ENCODE measurements at places on chromosomes 2 and 18.

GRCh38 chr2:228527197-228527881, 345.9 kb upstream of the SPHKAP start:
- DNase-seq = no peak

- no peak for DNase-seq
These were observed 1267.7 kb upstream of the TMEFF2 start for GRCh38 chr2:193462411-193462810.

- peak; percentile 69 for DNase-seq
These were observed 137.6 kb downstream of the MYO1B start for GRCh38 chr2:191382801-191383200.

DNA sequence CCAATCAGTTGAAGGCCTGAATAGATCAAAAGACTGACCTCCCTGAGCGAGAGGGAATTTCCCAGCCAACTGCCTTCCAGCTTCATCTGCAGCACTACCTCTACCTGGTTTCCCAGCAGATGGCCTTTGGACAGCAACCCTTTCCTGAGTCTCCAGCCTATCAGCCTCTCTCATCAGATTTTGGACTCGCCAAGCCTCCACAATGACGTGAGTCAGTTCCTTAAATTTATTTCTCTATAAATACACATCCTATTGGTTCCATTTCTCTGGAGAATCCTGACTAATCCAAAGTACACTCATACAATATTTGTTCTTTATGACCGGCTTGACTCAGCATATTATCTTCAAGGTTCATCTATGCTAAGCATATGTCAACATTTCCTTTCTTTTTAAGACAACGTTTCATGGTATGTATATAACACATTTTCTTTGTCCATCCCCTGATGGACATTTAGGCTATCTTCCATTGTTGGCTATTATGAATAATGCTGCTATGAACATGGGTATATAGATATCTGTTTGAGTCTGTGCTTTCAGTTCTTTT, 294.6 kb downstream of the LRATD1 start:
- DNase-seq = no peak

- no peak for DNase-seq
These were observed 166.4 kb downstream of the PDE11A start for GRCh38 chr2:177906041-177906718.

GRCh38 chr18:6871566-6871965, 142.1 kb downstream of the ARHGAP28 start:
- DNase-seq = no peak

Measured in skeletal muscle cell (primary cell).